HepG2 (cell line): ENCODE measurements at places on chromosomes 5 and 9.

- no peak for DNase-seq
These were observed 763.6 kb downstream of the TAF11L14 start for GRCh38 chr5:18397891-18398290.

- no peak for DNase-seq
These were observed 1.6 kb upstream of the SLC6A7 start for GRCh38 chr5:150188146-150188842.

- DNase-seq, result peak; percentile 22
These were observed 77.0 kb downstream of the CYFIP2 start for GRCh38 chr5:157342822-157343402.

DNA sequence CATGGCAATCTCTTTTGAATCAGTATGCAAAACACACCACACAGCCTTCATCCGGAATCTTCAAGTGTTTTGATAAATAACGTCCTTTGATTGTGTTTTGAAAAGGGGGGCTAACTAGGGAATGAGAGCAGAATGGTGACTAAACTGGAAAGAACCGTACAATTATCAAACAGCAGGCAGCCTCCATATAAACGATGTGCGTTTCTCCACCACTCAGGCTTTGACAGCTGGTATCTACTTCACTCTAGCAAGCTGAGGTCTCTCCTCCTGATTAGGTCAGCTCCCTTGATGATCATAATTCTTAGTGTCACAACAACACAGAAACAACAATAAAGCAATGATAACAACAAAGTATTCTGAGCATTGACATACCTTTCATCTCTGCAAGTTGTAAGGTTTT is 465.9 kb downstream of the TUSC1 start:
- DNase-seq, result no peak

GRCh38 chr9:122179054-122179689 is 19.5 kb downstream of the MORN5 start:
- DNase-seq, result no peak
